ENCODE measurements at places on chromosomes 3 and 15.

DNA sequence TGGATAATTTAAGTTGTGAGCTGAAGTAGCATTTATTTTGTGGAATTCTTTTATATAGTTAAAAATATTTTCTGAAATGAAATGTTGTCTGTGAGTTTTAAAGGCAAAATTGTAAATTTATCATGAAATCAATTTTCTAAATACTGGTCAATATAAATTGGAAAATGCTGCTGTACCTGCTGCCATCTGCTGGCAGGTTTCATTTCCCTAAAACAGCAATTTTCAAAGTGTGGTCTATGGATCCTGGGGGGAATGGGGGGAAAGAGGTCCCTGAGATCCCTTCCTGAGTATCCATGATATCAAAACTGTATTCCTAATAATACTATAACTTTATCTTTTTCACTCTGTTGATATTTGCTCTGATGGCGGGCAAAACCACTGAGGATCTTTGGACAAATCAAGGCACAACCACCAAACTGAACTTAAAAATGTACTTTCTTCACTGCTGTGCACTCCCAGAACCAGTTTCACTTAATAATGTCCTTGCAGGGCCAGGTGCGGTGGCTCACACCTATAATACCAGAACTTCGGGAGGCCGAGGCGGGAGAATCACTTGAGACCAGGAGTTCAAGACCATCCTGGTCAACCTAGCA lies 17.2 kb upstream of the CCR4 start:
- DNase-seq: no peak

DNA sequence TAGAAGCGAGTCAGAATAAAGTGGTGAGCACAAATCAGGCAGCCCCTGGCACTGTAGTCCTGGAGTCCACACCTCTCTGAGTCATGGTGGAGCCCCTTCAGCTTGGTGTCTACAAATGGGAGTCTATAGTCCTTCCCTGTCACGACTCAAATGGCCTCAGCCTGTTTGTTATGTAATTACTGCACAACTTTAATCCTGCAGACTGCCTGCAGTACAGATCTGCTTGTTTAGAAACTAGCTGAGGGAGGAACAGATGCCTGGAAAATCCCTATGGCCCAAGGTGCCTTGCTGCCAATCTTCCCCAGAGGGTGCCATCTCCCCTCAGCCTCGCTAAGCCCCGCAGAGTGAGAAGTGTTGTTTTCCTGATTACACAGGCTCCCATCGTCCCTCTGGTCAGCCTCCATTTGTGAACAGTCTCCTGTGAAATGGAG lies 3.9 kb upstream of the CXCR6 start:
- no peak for DNase-seq

DNA sequence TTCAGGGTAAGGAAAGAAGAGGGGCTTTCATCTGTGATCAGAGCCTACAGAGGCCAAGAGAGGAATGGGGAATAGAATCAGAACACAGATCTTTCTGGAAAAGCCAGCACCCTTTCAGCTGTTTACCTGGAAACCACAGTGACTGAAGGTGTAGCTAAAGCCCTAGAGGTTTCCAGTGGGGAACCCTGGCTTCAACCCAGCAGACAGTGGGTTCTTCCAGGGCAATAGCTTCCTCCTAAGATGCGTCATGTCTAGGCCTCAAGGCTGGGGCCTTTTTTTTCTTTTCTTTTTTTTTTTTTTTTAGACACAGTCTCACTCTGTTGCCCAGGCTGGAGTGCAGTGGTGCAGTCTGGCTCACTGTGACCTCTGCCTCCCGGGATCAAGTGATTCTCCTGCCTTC lies 3.1 kb upstream of the CPNE9 start:
- DNase-seq: no peak

- no peak for DNase-seq
Observed at GRCh38 chr15:39478996-39479395, 101.9 kb upstream of the THBS1 start.

GRCh38 chr3:197499427-197499826 lies 56.3 kb downstream of the BDH1 start:
- no peak for DNase-seq

GRCh38 chr3:71355862-71356261 lies 227.7 kb downstream of the FOXP1 start:
- DNase-seq: peak; percentile 31

DNA sequence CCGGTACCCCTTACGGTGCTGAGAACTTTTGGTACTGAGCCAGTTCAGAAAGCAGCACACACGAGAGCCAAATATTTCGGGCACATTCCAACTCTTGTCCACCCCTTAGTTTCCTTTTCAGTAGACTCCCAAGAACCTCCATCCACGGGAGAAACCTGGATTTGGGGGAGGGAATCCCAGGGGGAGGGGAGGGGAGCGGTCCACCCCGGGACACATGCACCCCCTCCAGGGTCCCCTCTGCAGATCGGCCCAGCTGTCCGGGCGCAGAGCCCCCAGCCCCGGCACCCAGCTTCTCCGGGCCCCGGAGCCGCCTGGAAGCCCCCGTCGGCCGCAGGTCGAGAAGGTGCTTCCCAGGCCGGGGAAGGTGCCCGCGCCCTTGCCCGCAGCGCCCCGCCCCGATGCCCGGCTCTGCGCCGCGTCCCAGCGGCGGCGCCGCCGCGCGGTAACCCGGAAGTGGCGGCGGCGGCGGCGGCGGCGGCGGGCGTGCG lies 455 bp upstream of the ABHD17C start:
- DNase-seq: peak; percentile 12

DNA sequence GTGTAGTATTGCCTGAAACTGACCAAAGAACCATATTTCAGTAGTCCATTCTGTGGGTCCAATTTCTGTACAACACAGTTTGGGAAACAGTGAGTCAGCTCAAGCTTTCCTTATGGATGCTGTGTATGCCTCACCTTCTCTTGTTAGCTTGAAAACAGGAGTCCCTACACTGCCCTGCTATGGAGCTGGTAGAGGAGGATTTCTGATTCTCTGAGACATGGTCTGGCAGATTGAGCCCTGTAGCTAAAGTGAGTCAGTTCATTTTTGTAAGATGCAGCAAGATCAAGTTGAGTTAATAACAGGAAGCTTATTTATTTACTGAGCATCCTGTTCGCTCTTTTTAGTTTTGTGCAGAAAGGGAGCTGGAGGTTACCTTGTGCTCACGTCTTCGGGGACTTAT lies 424.1 kb upstream of the RBMS3 start:
- no peak for DNase-seq

Measured in stimulated activated CD4-positive, alpha-beta T cell treated with anti-CD3 and anti-CD28 coated beads, Interleukin-12 subunit alpha, Interleukin-12 subunit beta, amount 100 ng/mL, for 24 hours (primary cell).